ENCODE measurements at places on chromosomes 16 and 17.

DNA sequence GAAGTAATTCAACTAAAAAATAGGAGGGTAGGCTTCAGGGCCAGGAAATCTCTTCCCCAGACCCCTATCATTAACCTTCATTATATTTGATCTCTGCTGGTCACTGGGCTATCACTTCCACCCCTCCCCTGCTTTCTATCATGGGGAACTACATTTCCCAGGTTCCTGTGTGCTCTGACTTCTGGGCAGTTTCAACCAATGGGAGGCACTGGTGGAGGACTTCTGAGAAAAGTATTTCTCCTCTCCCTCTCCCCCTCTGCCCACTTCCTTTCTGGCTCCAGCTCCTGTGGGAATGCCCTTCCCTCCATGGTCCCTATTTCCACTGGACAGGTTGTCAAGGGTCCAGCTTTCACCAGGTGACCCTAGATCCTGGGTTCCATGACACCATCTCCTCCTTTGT is 364.4 kb downstream of the C16orf95 start:
- DNase-seq, result no peak

- no peak for DNase-seq
Measured at GRCh38 chr17:970364-970763, 9.2 kb downstream of the NXN start.

GRCh38 chr16:59385959-59386358 is 651.8 kb upstream of the GOT2 start:
- DNase-seq, result no peak

DNA sequence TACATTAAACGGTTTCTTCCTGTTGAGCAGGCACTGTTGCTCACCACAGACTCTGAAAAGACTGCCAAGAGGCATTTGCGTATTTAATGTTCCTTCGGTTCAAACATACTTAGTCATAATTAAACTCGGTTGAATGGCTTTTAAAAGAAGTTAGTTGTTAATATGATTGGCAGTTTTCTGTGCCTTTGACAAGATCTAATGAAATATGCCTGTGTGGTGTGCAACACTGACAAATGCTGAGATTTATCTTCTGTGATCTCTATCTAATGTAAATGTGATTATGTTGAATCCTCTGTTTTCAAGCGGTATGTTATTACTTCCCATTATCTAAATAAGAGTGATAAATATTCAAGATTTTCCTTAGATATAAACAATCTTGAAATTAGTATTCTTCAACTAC is 1046.6 kb downstream of the CDH8 start:
- no peak for DNase-seq

- no peak for DNase-seq
Measured at GRCh38 chr16:49112754-49113153, 168.9 kb downstream of the CBLN1 start.

DNA sequence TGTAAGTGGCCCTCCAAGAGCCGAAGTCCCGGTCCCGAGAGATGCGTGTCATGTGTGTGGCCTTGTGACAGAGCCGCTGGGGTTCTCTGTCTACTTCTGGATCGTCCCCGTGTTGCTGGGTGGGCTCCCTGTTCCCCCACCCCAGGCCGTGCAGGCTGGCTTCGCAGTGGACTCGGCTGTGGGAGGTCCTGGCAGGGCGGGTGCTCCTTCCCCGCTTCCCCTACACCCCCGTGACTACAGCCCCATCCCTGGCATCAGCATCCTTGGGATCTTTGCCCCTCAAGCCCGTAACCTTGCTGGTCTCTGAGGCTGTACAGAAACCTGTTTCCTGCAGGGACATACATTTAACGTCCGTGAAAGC is 136.3 kb downstream of the BANP start:
- no peak for DNase-seq

DNA sequence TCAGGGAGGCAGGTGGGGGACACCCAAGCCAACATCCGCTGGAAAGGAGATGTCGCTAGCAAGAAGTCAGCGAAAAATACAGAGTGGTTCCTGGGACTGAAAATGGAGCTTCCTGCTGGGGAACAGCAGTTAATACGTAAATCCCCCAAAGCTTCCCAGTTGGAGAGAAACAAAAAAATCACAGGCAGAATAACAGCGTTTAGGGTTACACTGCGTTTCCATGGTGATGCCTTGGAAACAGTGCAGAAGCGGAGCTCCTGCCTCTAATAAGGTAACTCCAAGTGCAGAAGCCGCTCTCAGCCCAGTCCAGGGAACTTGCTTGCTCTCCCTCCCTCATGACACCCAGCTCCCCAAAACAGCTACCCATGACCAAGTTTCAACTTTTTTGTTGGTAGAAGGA is 73.4 kb downstream of the PLD6 start:
- no peak for DNase-seq

- DNase-seq, result no peak
Measured at GRCh38 chr16:17276010-17276530, 194.7 kb downstream of the XYLT1 start.

- no peak for DNase-seq
Measured at GRCh38 chr17:74992223-74992622, 4.8 kb downstream of the CDR2L start.

DNA sequence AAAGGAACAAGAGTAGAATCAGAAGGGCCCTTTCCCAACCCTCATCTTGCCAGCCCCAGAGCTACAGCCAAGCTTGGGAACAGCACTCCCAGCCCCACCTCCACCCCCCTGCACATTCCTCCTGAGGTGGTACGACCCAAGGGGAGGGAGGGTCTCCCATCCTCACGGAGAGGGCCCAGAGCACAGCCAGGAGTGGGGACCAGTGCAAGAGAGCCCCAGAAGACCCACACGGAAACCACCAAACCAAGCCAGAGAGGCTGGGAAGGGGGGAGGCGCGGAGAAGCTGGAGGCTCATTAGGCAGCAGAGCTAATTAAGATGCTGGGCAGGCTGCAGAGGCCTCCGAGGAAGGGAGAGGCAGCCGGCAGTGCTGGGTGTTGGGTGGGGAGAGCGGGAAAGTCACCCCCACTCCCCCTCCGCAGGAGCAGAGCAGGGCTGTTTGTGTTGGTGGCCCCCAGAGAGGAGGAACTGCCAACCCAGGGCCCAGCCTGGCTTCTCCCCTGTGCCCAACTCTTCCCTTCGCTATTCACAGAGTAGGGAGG is 2.4 kb downstream of the CACNB1 start:
- no peak for DNase-seq

DNA sequence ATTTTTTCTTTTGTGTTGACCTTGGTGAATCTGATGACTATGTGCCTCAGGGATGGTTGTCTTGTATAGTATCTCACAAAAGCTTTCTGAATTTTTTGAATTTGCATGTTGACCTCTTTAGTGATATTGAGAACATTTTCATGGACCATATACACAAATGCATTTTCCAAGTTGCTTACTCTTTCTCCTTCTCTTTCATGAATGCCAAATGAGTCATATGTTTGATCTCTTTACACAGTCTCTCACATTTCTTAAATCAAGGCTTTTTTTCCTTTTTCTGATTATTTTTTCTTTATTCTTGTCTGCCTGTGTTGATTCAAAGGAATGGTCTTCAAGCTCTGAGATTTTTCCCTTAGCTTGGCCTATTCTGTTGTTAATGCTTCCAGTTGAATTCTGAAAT is 46.6 kb upstream of the KCNJ16 start:
- no peak for DNase-seq

GRCh38 chr17:41528959-41529353 is 848 bp upstream of the KRT19 start:
- no peak for DNase-seq

GRCh38 chr16:1102333-1102700 is 6.3 kb upstream of the C1QTNF8 start:
- DNase-seq, result no peak

GRCh38 chr17:6044261-6044660 is 25.9 kb upstream of the WSCD1 start:
- no peak for DNase-seq

DNA sequence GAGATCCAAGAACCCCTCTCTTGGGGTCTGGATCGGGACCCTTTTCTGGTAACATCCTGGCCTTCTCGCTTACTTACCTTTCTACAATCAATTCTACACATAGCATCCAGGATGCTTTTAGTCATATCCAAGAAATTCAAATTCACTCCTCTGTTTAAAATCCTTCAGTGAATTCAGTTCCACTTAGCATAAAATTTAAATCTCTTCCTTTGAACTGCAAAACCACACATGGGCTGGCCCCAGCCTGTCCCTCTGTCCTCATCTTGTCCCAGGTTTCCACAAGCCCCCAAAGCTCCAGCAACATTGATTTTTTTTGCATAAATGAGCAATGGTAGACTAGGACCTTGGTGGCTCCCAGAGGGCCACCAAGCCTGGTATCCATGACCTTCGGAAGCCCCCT is 96.4 kb upstream of the C16orf82 start:
- DNase-seq, result no peak
